ENCODE measurements at places on chromosomes 5 and 9.

- DNase-seq = no peak
Measured at GRCh38 chr5:170631466-170632195, 127.8 kb downstream of the KCNIP1 start.

DNA sequence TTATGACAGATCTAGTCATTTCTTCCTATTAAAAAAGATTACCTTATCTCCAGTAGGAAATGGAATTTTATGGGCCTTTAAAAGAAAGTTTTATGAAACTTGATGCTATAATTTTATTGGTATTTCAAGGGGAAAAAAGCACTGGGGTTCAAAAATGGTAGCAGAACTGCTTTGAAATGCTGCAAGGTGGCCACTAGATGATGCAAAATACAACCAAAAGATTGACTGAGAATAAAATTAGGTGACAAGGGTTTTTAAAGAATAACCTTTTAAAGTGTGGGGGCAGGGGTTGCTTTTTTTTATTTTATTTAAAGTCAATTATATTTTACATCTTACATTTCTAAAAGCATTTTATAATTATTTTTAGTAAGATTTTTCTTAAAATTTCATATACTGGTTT is 61.7 kb downstream of the KLF9 start:
- DNase-seq = peak; percentile 28

DNA sequence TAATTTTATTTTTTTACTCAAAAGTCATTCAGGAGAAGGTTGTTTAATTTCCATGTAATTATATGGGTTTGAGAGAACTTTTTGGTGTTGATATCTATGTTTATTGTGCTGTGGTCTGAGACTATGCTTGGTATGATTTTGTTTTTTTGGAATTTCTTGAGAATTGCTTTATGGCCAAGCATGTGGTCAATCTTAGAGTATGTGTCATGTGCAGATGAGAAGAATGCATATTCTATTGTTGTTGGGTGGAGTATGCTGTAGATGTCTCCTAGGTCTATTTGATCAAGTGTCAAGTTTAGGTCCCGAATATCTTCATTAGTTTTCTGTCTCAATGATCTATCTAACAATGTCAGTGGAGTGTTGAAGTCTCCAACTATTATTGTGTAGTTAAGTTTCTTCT is 134.9 kb downstream of the HMHB1 start:
- peak; percentile 40 for DNase-seq

DNA sequence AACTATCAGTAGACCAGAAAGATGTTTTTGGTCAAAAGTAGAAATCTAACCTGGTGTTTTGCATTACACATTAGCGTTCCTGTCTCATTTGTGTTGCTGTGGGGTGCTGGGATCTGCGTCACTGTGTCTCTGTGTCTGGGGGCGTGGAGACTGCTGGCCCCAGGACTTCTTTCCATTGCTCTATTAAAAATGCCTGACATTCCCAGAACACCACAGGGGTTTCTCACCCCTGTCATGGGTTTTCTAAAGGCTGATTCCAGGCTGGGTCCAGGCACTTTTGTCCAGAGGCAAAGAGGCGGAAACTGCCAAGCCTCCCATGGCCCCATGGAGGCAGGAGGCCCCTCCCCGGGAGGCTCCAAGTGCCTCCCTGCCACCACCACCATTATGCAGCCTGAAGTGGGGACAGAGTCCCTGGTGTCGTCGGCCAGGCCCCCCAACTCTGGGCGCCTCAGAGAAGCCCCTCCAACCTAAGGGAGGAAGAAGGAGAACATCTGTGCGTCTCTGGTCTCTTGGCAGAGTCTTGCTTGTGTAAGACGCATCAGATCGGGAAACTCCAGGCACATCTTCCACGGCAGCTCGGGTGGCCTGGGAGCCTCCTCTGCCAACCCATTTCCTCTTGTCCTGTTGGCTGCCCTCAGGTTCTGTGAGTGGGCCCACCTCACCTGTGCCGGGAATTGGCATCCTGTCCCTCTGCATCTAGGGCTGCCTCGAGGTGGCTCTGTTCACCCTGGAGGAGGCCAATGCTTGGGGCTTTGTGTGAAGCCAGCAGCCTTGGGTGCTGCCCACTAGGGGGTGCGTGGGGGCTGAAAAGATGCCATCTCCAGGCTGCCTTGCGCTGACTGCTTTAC is 13.8 kb upstream of the PLEKHG4B start:
- DNase-seq = peak; percentile 50

- peak; percentile 61 for DNase-seq
Measured at GRCh38 chr5:87541033-87541432, 128.3 kb upstream of the CCNH start.

GRCh38 chr9:77744841-77745430 is 96.8 kb upstream of the GNA14 start:
- DNase-seq = no peak

GRCh38 chr5:56595566-56595965 is 219.8 kb upstream of the MAP3K1 start:
- DNase-seq = peak; percentile 23

DNA sequence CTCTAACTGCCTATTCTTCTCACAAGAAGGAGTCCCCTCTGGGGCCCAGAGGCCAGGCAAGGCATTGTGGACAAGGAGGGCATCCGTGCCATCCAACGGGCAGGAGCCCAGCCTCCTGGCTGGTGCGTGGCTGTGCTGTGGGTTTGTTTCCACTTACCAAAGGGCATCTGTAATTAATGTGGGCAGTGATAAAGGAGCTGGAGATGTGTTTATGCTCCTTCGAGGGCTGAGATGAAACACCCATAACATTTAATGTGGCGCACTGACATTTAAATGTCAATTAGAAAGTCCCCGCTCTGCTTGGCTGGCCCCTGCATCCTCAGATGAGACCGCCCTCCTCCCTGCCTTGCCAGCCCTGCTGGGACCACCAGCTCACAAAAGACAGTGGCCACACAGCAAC is 57.1 kb downstream of the KCNIP1 start:
- no peak for DNase-seq

DNA sequence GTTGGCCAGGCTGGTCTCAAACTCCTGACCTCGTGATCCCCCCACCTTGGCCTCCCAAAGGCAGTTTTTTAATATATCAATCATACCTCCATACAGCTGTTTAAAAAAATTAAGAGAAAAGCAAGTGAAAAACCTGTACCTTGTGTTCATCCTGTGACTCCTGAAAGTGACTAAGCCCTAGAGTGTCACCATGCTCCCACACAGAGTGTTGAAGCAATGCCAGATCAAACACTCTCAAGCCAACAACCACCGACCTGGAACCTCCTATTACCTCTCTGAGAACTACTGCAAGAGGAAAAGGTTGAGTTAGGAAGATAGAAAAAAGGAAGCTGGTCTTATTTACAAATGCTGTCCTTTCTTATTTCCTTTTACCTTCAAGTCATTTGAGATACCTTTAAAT is 123.5 kb downstream of the RASEF start:
- no peak for DNase-seq

- DNase-seq = no peak
Measured at GRCh38 chr5:73979321-73979720, 353.3 kb downstream of the ARHGEF28 start.

GRCh38 chr9:126357074-126357473 is 30.4 kb downstream of the MVB12B start:
- DNase-seq = no peak

DNA sequence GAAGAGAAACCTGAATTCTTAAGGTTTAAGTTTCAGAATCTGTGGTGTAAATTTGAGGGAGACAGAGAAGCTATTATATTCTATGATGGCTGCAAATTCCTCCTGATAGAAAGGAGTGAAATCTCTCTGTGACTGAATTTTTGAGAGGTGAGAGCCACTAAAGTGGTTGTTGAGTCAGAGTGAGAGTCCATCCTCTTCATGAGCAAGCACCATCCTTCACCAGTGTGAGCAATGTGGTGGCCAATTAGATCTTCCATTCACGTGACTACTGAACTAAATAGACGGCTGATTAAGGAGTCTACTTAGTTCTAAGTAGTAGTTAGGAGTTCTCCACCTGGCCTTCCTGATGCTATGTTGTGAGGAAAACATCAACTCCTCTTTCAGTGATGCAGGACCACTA is 147.8 kb upstream of the CCNH start:
- DNase-seq = no peak

DNA sequence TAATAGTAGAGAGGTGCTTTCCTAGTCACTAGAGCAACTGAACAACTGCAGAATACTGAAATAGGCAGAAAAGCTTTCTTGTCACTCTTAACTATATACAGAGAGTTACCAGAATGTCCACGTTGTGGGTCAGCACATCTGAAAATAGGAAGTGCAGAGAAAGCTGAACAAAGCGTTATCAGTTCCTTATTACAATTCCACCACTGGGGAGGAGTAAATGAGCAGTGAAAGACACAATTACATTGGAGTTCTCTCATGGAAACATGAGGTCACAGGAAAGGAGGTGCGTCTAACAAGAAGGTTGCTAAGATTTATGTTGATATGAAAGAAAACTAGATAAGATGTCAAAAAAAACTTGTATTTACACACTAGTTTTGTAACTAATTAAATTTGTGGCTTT is 461.9 kb upstream of the COX7C start:
- no peak for DNase-seq

- DNase-seq = peak; percentile 67
Measured at GRCh38 chr5:93790401-93790800, 49.0 kb upstream of the POU5F2 start.

DNA sequence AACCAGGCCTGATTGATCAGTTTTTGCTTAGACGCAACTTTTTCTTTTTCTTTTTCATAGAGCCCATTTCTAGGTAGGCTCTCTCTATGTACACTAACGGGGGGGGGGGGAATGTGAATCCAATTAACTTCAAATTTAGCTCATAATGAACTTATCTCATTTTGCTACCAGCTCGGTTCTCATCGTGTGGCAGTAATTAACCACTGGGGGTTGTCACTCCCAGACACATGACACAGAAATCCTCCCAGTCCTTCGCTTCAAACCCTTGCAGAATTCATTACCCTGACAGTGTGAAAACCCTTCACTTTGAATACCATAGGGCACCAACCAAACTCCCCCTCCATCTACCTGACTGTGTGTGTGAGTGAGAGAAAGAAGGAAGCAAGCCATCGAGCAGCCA is 144.2 kb downstream of the PAX5 start:
- DNase-seq = no peak
